ENCODE measurements at places on chromosomes 3 and 15.
A peak's percentile ranks its signal among the peaks of the same experiment; 100 is the strongest.

GRCh38 chr15:74044267-74045110 is 37.9 kb downstream of the GOLGA6A start:
- no peak for DNase-seq

GRCh38 chr15:27850050-27850449 is 249.1 kb downstream of the OCA2 start:
- no peak for DNase-seq

DNA sequence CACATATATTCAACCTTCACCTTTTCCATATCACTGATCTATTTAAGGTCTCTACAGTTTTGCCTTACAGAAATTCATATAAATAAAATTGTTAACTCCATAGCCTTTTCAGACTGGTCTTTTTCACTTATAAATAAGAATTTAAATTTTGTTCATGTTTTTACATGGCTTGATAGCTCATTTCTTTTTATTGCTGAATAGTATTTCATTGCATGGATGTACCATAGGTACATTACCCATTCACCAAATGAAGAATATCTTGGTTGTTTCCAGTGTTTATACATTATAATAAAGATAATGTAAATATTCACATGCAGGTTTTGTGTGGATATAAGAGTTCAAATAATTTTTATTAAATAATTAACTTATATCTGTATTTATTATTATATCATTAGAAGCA is 1765.0 kb downstream of the OTOL1 start:
- DNase-seq: no peak

DNA sequence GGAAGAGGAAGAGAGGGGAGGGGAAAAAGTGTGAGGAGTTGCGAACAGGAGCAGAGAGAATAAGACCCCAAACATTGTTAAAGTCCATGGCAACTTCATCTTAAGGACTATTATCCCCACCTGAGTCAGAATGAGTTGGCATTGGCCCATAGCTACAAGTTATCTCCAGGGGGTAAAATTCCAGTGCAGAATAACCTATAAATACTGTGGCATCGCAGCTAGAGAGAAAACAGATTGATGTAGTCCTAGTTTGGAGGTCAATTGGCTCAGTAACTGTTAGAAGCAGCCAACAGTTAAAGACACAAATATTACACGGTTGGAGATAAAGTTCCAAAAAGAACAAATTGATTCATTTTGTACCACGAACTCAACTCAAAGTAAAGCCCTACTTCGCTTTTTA is 313.9 kb upstream of the CCDC54 start:
- no peak for DNase-seq

- DNase-seq: no peak
These were observed 3.8 kb downstream of the TP53BP1 start for GRCh38 chr15:43489191-43489590.

DNA sequence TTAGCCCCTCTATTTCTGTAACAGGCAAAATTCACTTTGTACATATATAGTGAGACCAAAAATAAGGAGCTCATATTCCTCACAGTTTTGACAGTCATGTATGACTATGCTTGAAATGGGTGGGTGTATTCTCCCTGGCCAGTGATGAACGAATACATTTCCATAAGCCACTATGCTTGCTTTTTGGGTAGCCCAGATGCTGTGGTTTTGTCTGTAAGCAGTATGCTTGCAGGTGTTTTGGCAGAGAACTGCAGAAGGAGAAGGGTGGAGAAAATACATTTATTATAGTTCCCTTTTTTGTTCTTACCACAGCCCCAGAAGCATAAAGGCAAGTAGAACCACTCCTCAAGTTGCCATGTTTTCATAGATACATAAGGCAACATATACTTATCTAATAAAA is 131.2 kb downstream of the RBMS3 start:
- DNase-seq: no peak

- DNase-seq: no peak
These were observed 22.5 kb downstream of the TM4SF18 start for GRCh38 chr3:149310796-149311534.

- no peak for DNase-seq
These were observed 42.9 kb downstream of the ARNT2 start for GRCh38 chr15:80447077-80447476.

DNA sequence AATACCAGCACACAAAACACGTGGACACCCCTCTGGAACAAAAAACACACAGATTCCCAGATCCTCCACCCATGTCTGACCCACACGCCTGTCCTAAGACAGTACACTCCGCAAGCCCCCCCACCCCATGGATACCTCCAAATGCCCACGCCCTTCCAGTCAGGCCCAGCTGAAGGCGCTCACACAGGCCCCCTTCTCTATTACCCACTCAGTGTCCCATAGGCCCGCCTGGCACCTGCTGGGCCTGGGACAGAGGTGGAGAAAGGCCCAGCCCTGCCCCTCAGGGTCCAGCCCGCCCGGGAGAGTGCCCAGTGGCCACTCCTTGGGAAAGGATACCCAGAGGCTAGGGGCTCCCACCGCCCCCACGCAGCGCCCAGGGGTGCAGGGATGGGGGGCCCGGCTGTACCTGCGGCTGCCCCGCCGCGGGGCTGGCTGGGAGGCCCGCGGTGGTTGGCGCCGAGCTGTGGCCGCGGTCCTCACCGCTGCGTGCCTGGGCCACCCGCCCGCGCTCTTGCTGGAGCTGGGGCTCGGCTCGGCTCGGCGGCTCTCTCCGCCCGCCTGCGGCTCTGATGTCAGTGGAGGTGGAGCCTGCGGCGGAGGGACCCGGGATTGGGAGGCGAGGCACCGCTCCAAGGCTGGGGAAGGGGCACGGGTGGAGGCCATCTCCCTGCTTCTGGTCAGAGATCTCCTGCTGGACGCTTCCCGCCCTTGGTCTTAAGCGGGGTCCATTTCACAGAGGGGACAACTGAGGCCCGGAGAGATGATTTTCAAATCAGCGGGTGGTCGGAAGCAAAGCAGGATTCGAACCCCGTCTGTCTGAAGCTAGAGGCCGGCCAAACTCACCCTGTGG is at the start of gene CAMK1:
CAMK1 (minus strand) TSS at position 522 of the 850 bp plus-strand sequence. CDS start 2,198 bp downstream, outside the sequence.
- DNase-seq: peak; percentile 32

- DNase-seq: no peak
These were observed 29.8 kb downstream of the RARB start for GRCh38 chr3:25457671-25458419.

- DNase-seq: no peak
These were observed 22.0 kb downstream of the ACAD11 start for GRCh38 chr3:132637590-132637989.

- DNase-seq: no peak
These were observed 292.3 kb upstream of the ZPLD1 start for GRCh38 chr3:102142379-102143060.

- no peak for DNase-seq
These were observed 380.2 kb upstream of the SEMA6D start for GRCh38 chr15:47337106-47337505.

GRCh38 chr3:109269577-109270275 is 46.6 kb downstream of the DPPA2 start:
- no peak for DNase-seq

GRCh38 chr3:65279225-65279782 is 591.5 kb upstream of the ADAMTS9 start:
- no peak for DNase-seq

- DNase-seq: peak; percentile 43
These were observed 251.3 kb upstream of the NR2E3 start for GRCh38 chr15:71559098-71559497.

DNA sequence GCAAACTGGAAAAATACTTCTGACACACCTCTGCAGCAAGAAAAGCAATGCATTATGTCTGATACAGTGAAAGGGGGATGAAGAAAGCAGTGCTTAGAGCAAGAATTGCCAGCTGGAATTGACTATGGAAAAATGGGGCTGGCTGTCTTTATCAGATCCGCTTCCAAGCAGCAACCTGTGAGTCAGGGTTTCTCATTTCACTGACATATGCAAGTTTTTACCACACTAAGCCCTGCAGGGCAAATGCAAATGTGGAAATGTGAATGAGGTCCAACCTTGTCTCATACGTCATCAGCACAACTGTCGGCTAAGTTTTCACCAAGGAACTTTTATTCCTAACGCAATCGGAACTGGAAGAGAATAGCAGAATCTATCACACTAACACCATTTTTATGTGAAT is 172.5 kb upstream of the GADL1 start:
- DNase-seq: peak; percentile 91

All from GM04504 (cell line).